ENCODE measurements at places on chromosomes 4 and X.

DNA sequence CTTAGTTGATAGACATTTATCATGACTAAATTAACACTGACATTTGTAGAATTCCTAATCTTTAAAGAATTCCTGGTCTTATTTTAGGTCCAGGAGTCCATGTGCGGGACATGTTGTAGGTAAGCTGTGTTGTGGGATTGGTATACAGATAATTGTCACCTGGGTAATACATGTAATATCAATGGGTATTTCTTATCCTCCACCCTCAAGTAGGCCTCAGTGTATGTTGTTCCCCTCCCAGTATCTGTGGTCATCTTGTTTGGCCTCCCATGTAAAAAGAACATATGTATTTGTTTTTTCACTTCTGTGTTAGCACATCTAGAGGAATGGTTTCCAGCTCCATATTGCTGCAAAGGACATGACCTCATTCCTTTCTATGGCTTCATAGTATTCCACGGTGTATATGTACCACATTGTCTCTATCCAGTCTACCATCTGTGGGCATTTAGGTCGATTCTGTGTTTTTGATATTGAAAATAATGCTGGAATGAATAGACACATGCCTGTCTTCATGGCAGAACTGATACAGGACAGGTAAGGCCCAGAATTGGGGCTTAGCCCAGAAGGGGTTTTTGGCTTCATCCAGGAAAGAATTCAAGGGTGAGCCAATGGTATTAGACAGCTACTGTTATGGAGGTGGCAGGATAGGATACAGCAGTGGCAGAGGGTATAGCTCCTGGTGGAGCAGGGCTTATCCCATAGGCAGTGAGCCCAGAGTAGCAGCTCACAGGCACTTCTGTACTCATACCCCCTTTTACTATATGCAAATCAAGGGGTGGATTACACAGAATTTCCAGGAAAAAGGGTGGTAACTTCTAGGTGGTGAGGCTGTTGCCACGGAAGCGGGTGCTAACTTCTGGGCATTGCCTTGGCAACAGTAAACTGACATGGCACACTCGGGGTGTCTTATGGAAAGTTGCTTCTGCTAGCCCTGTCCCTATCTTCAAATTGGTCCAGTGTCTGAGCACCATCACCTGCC is 66.1 kb upstream of the WDR1 start:
- no peak for DNase-seq

GRCh38 chr4:110514889-110515479 is 39.0 kb downstream of the ENPEP start:
- DNase-seq, result peak; percentile 64

DNA sequence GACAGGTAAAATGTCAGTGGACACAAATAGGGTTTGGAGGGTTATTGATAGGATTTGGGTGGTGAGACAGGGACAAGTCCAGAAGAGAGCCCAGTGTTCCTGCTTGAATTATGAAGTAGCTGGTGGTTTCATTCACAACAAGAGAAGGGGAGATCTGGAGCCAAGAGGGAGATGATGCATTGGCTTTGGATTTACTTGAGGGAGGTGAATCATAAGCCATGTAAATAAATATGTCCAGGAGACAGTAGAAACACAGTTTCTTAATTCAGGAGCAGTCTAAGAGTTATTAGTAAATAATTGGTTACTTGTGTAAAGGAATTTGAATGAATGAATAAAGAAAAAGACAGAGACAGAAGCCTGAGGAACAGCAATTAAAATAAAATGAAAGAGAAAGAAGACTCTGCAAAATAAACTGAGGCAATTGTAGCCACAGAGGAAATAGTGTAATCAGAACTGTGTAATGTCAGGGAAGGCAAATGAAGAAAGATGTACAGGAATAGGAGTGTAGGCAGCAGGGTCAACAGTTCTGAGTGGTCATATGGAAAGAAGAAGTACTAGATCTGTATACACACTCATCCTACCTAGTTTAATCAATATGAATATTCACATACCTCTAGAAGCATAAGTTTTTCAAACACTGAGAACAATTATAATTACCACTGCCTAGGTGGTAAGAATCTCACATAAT is 50.2 kb upstream of the CXCL8 start:
- DNase-seq, result no peak

DNA sequence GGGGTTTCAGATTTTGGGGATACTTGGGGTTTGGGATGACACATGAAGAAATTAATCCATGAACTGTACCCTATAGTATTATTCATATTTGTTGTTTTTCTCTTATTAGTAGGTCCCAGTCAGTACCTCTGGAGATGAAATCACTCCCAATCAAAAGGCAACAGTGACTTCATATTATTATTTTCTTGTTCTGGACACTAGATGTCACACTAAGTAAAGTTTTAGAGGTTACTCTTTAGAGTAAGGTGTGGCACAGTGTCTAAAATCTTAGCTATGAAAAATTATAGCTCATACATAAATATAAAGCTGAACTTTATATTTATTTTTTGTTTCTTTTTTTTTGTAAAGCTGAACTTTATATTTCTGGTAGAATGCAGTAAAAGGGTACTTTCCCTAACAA is 35.1 kb downstream of the FAM114A1 start:
- DNase-seq, result peak; percentile 9

DNA sequence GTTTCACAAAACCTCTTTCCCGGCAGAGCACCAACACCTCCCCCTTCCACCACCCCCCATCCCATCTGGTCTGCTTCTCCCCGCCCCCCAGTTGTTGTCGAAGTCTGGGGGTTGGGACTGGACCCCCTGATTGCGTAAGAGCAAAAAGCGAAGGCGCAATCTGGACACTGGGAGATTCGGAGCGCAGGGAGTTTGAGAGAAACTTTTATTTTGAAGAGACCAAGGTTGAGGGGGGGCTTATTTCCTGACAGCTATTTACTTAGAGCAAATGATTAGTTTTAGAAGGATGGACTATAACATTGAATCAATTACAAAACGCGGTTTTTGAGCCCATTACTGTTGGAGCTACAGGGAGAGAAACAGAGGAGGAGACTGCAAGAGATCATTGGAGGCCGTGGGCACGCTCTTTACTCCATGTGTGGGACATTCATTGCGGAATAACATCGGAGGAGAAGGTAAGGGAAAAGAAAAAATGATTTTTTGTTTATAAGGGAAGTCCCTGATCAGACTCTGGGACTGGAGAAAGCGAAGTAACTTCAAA is at the start of gene PDGFRA:
TSS of gene PDGFRA (plus strand) at position 333 of the 541 bp plus-strand sequence. CDS start 29,476 bp downstream, outside the sequence.
- no peak for DNase-seq

GRCh38 chr4:3233391-3234071 is 15.4 kb upstream of the MSANTD1 start:
- no peak for DNase-seq

DNA sequence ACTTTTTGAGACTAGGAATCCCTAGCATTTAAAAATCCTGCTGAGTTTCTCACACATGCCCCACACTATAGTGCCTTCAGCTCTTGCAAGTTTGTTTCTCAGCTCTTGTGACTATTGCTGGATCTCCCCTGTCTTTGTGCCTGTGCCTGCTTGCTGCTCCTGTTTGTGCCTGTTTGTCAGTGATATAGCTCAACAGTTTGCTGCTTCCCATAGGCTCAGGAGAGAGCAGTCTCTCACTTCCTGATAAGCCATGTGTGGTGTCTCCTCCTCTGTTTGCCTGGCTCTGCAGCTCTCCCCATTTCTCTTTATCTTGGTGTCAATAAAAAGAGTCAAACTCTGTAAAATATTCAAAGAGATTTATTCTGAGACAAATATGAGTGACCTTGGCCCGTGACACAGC is 259.8 kb upstream of the CLNK start:
- no peak for DNase-seq

- DNase-seq, result no peak
These were observed 36.8 kb upstream of the NAP1L5 start for GRCh38 chr4:88734403-88734949.

DNA sequence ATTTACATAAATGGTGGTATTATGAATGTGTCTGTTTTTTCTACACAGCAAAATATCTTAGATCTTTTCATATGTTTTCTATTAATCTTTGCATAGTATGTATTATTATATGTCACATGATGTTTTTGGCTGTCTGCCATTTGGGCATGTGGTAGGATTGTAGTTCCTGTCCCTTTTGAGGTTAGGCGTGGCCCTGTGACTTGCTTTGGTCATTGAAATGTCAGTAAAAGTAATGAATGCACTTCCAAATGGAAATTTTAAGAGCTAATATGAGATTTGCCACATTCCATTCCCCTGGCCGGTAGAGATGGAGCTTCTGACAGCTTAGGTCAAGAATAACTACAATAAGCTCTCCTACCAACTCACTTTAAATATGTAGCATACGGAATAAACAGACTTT is 45.1 kb downstream of the JADE3 start:
- DNase-seq, result no peak
